PC-9 (cell line): ENCODE measurements at places on chromosomes 11 and 22.

DNA sequence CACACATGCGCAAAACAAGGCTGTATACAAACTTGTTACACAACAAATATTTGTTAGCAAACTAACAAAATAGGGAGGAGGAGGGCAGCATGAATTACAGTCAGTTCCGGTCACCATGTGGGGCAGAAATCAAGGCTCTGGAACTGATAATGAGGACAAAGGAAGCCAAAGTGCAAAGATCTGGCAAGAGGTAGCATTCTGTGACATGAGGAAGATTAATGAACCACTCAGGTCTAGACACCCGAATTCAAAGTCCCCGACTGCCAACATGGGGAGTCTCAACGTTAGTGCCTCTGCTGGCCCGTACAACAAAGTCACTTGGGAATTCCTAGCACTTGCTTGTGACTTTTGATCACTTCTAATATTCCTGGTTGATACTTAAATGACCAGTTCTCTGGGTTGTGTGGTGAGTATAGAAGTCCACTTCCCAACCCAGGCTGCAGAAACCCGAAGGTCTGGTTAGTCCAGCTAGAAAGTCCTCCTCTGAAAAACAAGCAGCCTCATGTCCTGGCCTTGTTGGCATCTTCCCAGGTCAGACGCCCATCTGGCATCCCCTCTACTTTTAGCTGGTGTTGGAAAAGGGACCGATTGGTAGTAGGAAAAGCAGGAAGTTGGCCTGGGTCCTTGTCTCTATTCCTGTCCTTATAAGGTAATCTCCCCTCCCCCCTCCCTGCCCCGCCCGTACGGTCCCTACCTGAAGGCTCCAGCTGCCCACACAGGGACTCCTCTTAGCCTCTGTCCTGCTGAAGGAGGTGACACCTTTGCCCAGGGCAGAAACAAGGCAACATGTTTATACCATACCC is 1.6 kb downstream of the SUN2 start:
- peaks cover 55% of the 10 kb centered on the region for H3K4me1 ChIP-seq
- H3K27ac ChIP-seq, result peak overlapping the region; percentile 87
- DNase-seq, result peak; percentile 92
- H3K36me3 ChIP-seq, result peaks cover 28% of the 10 kb centered on the region

DNA sequence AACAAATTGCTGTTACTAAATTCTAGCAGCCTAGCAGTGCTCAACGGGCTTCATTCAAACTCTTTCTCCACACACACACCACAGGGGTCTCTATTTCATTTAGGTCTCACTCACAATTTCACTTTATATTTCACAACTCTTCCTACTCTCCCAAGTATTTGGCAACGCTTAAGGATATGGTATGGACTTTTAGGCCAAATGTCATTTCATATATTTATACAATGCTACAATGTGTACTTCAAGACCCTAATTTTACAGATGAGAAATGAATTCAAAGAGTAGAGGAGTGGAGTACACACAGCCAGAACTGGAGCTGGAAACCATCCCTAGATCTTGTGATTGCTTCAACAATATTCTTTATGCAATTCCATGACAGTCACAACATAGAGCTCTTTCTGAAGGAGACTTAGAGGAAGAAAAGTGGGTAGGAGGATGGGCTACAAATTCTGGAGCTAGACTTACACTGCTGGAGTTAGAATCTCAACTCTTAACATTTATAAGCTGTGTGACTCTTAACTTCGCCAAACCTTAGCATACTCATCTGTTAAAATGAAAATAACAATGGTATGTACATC is 2.5 kb upstream of the MS4A13 start:
- H3K4me3 ChIP-seq, result no peak overlapping the region
- no peaks in the 10 kb centered on the region for H3K4me1 ChIP-seq
- H3K36me3 ChIP-seq, result no peaks in the 10 kb centered on the region
- no peak overlapping the region for H3K27ac ChIP-seq
- no peak for DNase-seq

DNA sequence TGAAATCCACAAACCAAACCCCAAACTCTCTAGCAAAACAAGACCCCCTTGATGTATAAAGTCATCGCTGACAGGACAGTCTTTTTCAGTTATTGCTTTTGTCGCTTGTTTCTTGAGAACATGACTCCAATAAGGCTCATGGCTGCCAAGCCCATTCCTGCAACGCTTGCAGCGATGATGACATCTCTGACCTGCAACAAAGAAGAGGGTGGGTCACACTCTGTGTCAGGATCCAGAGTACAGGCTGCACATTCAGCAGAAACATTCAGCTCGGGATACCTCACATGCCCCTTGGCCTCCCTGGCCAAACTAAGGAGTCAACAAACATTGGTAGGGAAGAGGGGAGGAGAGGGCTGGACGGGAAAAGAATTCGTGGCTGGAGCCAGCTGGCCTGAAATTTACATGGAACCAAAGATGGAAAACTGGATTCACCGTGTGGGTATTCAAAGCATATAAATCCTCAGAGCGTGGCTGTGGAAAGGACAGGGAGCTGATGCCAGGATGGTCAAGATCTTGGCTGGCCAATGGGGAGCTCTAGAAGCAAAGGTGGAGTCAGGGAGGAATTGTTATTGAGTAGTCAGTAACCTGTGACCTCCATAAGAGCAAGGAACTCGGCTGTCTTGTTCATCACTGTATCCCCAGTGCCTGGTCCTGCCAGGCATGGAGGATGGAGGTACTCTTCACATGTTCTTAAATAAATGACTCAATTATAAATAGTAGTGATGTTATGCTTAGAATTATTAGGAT is 11.8 kb upstream of the PLAAT2 start:
- H3K4me3 ChIP-seq, result no peak overlapping the region
- H3K27ac ChIP-seq, result no peak overlapping the region
- H3K4me1 ChIP-seq, result no peaks in the 10 kb centered on the region
- peaks cover 27% of the 10 kb centered on the region for H3K36me3 ChIP-seq

DNA sequence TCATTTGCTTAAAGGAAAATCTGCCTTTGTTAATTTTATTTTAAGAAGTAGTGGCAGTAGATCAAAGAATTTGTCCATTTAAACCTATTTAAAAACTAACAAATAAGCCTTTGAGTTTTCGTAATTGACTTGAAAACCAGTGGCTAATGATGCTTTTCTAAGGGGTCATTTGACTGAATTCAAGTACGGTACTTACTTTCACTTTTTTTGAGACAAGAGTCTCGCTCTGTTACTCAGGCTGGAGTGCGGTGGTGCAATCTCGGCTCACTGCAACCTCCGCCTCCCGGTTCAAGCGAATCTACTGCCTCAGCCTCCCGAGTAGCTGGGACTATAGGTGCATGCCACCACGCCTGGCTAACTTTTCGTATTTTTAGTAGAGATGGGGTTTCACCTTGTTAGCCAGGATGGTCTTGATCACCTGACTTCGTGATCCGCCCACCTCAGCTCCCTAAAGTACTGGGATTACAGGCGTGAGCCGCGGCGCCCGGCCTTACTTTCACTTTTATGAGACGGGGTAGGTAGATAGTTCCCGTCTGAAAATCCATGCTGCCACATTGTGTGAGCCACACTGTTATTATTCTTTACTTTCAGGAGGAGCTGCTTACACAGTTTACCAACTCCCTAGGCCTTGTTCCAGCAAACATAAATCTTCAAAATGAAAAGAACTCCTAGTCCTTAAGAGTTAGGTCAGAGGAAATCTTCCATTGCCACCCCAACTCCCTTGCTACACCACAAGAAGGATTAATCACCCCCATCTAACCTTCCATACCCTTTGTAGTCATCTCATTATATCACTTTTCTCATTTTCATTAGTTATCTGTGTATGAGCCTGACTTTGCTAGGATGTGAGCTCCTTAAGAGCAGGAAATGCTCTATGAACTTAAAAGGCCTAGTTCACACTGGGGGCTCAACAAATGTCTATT is 926.6 kb upstream of the CCDC90B start:
- 0 out of 2 replicates have a peak, but pooled peaks cover 6% of the 10 kb centered on the region for H3K4me1 ChIP-seq
- H3K27ac ChIP-seq, result no peak overlapping the region
- DNase-seq, result peak; percentile 14
- no peaks in the 10 kb centered on the region for H3K27me3 ChIP-seq
- peak overlapping the region; percentile 60 for H3K4me3 ChIP-seq
- no peaks in the 10 kb centered on the region for H3K36me3 ChIP-seq

DNA sequence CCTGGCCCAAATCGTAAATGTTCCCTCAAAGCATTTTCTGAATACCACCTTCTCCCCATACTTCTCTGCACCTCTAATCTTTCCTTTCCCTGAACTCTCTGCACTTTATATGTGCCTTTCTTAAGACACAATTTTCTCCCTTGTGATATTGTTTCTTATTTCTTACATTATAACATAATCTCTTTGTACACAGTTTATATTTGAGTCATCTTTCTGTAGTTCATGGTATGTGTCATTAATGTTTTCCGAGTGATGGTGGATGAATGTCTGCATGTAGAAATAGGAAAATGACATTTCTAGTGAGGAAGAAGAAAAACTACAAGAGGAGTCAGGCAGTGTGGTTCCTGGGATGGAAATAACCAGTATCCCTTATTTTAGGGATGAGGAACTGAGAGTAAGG is 5.5 kb downstream of the ACRV1 start:
- H3K27ac ChIP-seq, result no peak overlapping the region
- no peak overlapping the region for H3K4me3 ChIP-seq
- DNase-seq, result no peak
- no peaks in the 10 kb centered on the region for H3K4me1 ChIP-seq

DNA sequence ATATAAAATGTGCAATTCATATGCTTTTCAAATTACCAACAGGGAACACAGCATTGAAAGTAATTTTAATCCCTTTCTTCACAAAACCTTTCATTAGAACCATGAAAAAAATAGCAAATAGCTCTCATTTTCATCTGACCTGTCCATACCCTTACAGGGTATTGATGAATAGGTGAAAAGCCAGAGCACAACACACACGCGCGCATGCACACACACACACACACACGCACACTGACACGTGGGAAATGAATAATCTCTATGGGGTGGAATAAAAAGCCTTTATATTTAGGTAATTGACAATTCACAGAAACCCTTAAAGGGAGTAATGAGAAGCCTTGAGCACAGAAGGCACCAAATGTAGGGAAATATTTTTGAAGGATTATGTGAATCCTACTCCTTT is 76.2 kb upstream of the POU2AF2 start:
- H3K36me3 ChIP-seq, result no peaks in the 10 kb centered on the region
- no peak overlapping the region for H3K27ac ChIP-seq
- no peak for DNase-seq
- H3K4me1 ChIP-seq, result peaks cover 16% of the 10 kb centered on the region; the same call in 1 of the 2 replicates

DNA sequence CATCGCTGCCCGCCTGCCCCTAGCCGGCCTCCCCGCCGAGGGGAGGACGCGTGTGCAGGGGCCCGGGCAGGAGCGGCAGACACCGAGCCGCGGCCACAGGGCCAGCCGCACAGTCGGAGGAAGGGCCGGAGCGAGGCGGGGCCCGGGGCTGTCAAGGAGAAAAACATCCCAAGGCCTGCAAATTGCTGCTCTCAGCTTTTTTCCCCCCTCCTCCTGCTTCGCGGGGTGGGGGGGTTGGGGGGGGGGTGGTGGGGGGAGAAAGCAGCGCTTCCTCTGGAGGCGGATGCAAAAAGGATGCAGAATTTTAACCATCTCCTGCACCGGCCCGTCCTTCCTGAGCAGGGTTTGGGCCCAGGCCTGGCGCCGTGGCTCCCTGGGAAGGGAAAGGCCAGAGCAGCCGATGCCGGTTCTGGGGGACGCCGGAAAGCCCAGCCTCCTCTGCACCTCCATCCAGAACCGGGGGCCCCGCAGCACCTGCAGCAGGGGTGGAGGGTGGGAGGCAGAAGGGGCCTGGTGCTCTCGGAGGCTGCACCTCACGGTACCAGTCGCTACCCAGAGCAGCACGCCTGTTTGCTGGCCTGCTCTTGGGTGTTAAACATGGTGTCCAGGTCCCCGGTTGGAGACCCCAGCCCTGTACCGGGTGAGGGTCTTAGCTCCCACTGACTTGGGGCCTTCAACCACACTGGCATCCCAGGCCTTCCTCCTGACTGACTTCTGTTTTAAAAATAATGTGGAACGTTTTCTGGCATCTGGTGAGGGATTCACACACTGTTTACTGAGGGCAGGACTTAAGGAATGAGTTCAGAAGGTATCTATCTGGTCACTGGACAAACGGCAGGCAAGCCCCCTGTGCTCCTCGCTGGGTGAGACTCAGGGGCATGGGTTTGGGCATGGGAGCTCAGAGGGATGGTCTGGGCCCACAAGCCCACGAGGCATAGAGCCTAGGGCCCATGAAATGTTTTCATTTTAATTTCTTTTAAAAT is 77.4 kb upstream of the WNT7B start:
- DNase-seq, result no peak
- no peaks in the 10 kb centered on the region for H3K27me3 ChIP-seq
- no peaks in the 10 kb centered on the region for H3K36me3 ChIP-seq
- H3K27ac ChIP-seq, result no peak overlapping the region
- H3K4me3 ChIP-seq, result peak overlapping the region; percentile 74

GRCh38 chr11:17498058-17498457 is 21.4 kb upstream of the ABCC8 start:
- no peaks in the 10 kb centered on the region for H3K4me1 ChIP-seq
- no peak for DNase-seq
- no peaks in the 10 kb centered on the region for H3K36me3 ChIP-seq
- H3K27ac ChIP-seq, result no peak overlapping the region
- peaks cover 71% of the 10 kb centered on the region for H3K27me3 ChIP-seq

DNA sequence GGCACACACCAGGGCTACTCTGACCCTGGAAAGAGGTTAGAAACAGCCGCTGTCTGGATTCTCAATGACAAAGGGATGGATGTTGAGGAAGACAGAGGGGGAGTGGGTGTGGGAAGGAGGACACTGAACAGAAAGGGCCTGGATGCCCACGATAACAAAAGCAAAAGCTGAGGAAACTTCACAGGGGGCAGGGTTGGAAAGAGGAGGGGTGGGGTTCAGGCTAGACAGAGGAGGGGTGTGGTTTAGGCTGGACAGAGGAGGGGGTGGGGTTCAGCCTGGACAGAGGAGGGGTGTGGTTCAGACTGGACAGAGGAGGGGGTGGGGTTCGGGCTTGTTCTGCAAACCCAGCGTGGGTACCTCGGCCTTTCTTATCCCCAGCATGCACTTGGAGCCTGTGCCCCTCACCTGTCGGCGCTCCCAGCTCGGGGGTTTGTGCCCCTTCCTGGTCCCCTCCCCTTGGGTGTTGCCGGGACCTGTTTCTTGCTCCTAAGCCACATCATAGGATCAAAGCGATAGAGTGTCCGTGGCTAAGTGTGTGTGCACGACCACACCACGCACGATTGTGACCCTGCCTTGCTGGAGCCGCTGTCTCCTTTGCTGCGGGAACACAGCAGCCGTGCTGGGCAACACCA is 75.6 kb downstream of the BRD1 start:
- peak; percentile 29 for DNase-seq
- peaks cover 80% of the 10 kb centered on the region for H3K27me3 ChIP-seq
- no peak overlapping the region for H3K4me3 ChIP-seq
- no peaks in the 10 kb centered on the region for H3K4me1 ChIP-seq
- H3K36me3 ChIP-seq, result no peaks in the 10 kb centered on the region
- H3K27ac ChIP-seq, result no peak overlapping the region

- no peaks in the 10 kb centered on the region for H3K36me3 ChIP-seq
- no peaks in the 10 kb centered on the region for H3K4me1 ChIP-seq
- H3K4me3 ChIP-seq, result no peak overlapping the region
- no peak overlapping the region for H3K27ac ChIP-seq
- H3K27me3 ChIP-seq, result peaks cover 13% of the 10 kb centered on the region; the same call in 1 of the 2 replicates
Measured at GRCh38 chr22:20624161-20624616, 116.8 kb downstream of the MED15 start.

- no peak overlapping the region for H3K27ac ChIP-seq
- peaks cover 6% of the 10 kb centered on the region for H3K4me1 ChIP-seq
- H3K4me3 ChIP-seq, result no peak overlapping the region
- DNase-seq, result no peak
- no peaks in the 10 kb centered on the region for H3K27me3 ChIP-seq
Measured at GRCh38 chr11:3836903-3837302, 3.9 kb downstream of the RHOG start.
